ENCODE measurements at places on chromosomes 13 and 19. TPM values are rescaled to one million over a fixed set of nuclear protein-coding genes. Genes with fewer than 3 reads are reported as not detected.

DNA sequence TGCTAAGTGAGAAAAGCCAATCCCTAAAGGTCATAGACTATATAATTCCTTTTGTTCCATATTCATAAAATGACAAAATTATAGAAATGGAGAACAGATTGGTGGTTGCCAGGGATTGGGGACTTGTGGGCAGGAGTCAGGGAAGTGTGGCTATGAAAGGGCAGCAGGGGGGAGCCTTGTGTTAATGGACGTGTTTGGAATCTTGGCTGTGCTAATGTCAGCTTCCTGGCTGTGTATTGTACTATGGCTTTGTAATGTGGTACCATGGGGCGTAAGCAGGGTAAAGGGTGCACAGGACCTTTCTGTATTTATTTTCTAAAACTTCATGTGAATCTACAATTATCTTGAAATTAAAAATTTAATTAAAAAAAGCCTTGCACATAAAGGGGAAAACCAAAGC lies 248.5 kb downstream of the UQCRFS1 start:
- no peak for DNase-seq

PLPP2 gene
- 48.8 TPM for total RNA-seq

DNA sequence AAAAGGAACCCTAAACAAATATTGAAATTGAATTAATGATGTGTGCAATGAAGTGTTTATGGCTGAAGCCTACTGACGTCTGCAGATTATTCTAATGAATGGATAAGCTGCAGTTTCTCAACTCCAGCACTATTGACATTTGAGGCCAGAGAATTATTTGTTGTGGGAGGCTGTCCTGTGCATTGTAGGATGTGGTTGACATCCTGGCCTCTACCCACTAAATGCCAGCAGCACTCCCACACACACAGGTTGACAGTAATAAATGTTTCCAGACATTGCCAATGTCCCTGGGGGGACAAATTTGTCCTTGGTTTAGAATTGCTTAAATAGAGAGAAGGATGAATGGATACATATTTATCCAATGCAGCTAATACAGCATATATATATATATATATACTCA lies 19.2 kb upstream of the MYH14 start:
- DNase-seq, result no peak

GRCh38 chr13:62130062-62130970 lies 714.7 kb upstream of the PCDH20 start:
- DNase-seq, result no peak

CRLF1 gene
- 12.6 TPM for total RNA-seq

- no peak for DNase-seq
Observed at GRCh38 chr19:21046489-21046888, 26.0 kb downstream of the ZNF430 start.

NXNL1 gene
- total RNA-seq, result not detected

- no peak for DNase-seq
Observed at GRCh38 chr19:7808108-7808507, 21.9 kb upstream of the EVI5L start.

LGALS14 gene
- not detected for total RNA-seq

GRK1 gene
- not detected for total RNA-seq

CPB2 gene
- 2.2 TPM for total RNA-seq

DNA sequence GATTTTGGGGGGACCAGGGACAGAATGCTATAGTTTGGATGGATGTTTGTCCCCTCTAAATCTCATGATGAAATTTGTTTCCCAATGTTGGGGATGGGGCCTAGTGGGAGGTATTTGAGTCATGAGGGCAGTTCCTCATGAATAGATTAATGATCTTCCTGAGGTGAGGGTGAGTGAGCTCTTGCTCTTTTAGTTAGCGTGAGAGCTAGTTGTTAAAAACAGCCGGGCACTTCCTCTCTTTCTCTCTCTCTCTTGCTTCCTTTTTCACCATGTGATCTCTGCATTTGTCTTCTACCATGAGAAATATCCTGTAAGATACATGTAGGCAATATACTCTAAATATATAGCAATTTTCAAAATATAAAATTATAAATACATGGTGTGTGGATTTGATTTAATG lies 290.8 kb upstream of the PCDH9 start:
- DNase-seq, result no peak

DNA sequence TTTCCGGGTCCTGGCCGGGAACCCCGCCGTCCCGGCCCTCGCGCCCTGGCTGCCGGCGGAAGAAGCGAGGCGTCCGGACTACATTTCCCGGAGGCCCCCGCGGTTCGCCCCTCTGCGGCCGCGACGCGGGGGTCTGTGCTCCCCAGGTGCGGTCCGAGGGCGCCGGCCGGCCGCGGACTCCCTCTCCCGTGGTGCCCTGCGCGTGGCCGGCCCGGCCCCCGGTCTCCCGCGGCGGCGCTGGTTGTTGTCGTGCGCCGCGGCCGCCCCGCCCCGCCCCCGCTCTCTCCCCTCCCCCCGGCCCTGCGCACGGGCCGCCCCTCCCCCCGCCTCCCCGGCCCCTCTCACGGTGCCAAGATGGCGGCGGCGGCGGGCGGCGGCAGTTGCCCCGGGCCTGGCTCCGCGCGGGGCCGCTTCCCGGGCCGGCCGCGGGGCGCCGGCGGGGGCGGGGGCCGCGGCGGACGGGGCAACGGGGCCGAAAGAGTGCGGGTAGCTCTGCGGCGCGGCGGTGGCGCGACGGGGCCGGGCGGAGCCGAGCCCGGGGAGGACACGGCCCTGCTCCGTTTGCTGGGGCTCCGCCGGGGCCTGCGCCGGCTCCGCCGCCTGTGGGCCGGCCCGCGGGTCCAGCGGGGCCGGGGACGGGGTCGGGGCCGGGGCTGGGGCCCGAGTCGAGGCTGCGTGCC lies at the start of gene KMT2B:
Gene KMT2B (plus strand): TSS at position 339 of the 680 bp plus-strand sequence. CDS start 16 bp downstream, at position 355.
- DNase-seq, result no peak

- DNase-seq, result no peak
Observed at GRCh38 chr13:97256343-97256783, 34.2 kb downstream of the MBNL2 start.

DNA sequence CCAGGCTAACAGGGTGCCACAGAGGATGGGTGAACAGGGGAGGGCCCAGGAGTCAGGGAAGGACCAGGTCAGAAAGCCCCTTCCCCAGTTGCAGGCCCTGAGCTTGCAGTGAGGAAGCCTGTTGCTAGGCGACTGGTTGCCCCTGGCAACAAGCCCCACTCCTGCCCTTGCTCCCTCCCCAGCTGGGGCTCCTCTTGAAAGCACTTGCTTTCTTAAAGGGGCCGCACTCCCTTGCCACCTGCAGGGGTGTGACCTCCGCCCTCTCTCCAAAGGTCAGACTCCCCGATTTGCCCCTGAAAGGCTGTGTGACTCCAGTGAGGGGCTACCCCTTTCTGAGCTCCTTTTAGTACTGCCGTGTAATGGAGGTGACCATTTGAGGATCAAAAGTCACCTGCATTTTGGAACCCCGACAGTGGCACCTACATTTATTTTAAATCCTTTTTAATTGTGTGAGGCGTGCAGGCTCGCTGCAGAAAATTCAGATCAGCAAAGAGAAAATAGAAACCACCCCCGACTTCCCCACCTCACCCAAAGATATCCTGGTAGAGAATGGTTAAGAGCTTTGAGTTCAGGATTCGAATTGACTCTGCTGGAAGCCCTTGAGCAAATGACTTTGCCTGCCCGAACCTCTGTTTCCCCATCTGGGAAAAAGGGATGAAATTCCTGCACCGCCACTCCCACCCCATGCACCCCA lies 4.8 kb downstream of the FCHO1 start:
- peak; percentile 78 for DNase-seq

DNA sequence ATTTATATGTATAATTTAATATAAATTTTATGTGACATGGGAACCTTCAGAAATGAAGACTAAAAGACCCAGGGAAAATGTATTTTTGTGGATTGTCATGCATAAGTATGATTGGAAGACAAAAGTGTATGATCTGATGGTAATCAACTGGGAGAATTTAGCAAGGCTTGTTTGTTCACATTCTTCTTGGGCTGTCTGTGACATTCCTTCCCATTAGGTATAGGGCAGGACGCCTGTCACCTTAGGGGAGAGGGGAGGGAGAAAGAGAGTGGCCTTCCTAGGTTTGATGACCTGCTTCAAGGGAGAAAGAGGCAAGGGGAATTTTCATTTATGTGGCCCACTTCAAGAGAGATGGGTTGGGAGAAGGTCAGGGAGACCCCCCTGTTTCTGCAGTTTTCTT lies 22.4 kb downstream of the PIBF1 start:
- DNase-seq, result no peak

ADAMTSL5 gene
- total RNA-seq, result 1.8 TPM

LILRB2 gene
- not detected for total RNA-seq

DNA sequence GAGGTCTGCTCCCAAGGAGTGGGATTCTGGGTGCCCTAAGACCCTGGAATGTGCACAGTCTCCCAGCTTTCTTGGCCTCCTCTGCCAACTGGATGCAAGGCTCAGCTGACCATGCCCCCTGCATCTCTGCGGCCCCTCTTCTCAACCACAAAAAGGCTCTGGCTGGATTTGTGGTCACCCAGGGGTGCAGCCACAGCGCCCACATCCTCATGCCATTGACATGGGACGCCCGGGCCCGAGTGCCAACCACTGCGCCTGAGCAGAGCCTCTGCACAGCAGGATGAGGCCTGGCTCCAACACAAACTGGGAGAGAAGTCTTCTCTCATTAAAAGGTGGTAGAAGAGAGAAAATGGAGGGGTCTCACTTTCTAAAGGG lies 103.5 kb downstream of the FOXO1 start:
- no peak for DNase-seq

DNA sequence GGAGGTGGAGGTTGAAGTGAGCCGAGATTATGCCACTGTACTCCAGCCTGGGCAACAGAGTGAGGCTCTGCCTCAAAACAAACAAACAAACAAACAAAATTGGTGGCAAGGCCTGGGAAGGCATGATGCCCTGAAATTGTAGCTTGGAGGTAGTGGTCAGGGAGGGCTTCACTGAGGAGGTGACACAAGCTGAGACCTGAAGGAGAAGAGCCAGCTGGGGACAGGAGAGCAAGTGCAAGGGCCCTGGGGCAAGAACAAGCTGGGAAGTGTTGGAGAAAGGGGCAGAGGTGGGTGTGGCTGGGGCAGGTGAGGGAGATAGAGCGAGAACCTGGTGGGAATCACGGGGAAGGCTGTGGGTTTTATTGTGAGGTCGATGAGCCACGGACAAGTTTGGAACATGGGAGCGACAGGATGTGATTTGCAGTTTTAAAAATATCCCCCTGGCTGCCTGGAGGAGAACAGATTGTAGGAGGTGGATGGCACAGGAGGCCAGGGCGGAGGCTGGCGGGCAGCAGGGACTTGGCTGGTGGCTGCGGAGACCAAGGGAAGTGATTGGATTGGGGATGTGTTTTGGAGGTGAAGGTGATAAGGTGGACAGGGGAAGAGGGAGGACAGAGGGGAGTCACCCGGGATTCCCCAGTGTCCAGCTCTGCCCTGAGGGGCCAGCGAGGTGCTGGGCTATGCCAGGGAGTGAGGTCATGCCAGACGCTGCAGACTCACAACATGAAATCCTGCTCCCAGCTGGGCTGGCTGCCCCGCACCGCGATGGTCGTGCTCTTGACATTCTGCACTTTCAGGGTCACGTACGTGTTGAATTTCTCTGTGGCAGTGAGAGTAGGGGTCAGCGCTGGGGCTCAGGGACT lies 14.0 kb downstream of the UNC13A start:
- no peak for DNase-seq

DNA sequence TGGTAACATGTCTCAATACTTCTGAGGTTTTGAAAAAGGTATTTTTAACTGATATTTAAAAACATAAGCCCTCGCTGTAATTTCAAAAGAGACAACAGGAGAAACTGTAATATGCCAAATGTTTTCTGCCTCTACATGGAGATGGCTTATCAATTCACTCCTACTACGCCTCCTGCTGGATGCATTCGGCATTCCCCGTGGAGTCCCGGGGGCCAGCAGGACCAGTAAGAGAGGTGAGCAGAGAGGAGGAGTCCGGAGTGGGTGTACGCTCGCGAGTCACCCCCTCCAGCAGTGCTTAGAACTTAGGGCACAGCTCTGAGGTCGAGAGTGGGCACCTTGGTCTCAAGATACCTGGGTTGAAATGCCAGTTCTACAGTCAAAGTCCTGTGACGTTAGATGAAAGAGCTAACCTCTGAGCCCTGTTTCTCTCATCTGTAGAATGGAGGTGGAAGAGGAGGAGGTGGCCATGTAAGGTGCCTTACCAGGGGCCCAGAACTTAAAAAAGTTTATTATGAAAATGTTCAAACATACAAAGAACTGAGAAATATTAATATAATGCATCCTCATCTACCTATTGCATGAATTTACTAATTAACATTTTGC lies 110.2 kb downstream of the STK24 start:
- DNase-seq, result no peak

ZNF835 gene
- total RNA-seq, result 0.92 TPM

GRCh38 chr13:52179925-52180324 lies 20.5 kb upstream of the NEK3 start:
- no peak for DNase-seq

DNA sequence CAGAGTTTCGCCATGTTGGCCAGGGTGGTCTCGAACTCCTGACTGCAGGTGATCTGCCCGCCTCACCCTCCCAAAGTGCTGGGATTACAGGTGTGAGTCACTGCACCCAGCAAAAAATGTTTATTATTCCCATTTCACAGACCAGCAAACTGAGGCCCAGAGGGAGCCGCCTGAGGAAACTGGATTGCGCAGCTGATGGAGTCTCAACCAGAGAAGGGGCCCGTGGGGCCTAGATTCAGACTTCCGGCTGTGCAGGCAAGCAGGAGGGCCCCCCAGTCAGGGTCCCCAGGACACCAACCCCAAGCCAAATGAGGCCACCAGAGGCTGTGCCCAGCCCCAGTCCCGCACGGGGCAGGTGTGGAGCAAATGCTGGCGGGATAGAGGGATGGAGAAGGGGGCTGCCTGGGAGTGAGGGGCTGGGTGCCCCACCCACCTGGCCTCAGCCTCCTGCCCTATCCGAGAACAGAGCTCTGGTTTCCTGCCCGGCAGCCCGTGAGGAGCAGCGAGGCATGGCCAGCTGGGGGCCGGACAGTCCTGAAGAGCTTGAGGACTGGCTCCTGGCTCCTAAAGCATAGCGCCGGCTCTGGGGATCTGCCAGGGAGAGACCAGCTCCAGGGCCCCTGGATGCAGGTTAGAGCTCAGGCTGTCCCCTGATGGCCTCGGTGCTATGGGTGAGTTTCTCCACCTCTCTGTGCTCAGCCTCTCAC lies 22.0 kb downstream of the MISP start:
- DNase-seq, result peak; percentile 24

DNA sequence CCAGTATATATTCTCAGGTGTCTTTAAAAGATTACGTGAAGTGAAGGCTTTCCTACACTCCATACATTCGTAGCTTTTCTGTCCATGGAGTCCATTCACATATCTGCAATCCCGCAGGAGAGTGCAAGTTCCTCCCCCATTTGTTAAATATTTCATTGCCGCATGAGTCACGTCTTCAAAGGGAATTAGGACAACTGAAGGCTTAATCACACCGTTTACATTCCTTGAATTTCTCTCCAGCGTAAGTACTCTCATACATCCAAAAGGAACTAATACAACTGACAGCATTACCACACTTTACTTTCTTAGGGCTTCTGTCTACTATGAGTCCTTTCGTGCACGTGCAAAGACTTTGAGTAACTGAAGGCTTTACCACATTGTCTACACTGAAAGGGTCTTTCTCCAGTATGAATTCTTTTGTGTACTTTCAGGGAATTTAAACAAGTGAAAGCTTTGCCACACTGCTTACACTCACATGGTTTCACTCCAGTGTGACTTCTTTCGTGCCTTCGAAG lies 29.0 kb upstream of the ZNF564 start:
- no peak for DNase-seq

Measured in stomach (tissue), 19 donors.